HFF-Myc (cell line): ENCODE measurements at places on chromosomes 13 and 19.

- no peak for DNase-seq
Observed at GRCh38 chr19:5955636-5955935, 22.4 kb downstream of the RANBP3 start.

- no peak for DNase-seq
Observed at GRCh38 chr19:38975861-38976271, 324 bp upstream of the FBXO17 start.

DNA sequence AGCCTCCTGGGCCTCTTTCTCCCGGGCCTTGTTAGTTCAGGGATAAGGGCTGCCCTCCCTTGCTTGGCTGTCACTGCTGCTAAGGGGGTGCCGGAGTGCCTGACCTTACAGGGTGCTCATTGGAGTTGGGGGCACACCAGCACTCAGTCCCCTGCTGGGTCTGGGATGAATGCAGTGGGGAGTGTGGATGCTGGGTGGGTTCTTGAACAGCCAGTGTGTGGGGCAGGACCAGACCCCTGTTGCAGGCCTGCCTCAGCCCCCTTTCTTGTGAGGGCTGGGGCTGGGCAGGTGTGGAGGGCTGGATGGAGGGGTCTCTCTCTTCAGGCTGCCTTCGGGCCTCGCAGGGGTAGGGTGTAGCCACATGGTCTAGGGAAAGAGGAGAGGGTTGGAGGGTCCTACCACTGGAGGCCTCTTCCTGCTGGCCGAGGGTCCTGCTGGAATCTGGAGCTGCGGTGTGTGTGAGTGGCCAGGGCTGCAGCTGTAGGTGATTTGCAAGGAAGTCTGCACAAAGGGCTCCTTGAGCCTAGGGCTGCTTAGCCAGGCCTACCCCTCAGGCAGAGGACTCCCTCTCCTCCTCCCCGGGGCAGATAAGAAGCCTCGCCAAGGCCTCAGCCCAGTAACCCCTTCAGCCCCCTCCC, 3.2 kb downstream of the CEBPA start:
- DNase-seq: no peak

- no peak for DNase-seq
Observed at GRCh38 chr13:21020581-21020980, 40.8 kb downstream of the LATS2 start.

GRCh38 chr13:31980830-31981229, 50.7 kb upstream of the FRY start:
- DNase-seq: no peak

DNA sequence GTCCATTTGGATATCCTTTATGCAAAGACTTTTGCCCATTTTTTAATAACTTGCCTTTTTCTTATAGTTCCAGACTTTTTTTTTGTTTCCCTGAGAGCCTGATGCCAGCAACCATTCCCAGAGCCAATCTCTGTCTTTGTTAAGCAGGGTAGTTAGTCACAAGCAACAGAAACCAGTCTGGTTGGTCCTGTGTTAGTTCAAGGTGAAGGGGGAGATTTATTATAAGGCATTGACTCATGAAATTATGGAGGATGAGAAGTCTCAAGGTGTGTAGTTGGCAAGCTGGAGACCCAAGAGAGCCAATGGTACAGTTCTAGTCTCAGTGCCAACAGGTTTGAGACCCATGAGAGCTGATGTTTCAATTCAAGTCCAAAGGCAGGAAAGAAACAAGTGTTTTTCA, 33.0 kb downstream of the GPR12 start:
- DNase-seq: no peak

- no peak for DNase-seq
Observed at GRCh38 chr13:73324842-73325722, 266.3 kb downstream of the KLF5 start.

GRCh38 chr19:36064826-36065225, 10.1 kb downstream of the WDR62 start:
- no peak for DNase-seq

GRCh38 chr13:19664481-19665230, 31.2 kb downstream of the MPHOSPH8 start:
- no peak for DNase-seq
